Stimulated activated naive B cell treated with anti-CD40 and anti-IgM and Interleukin-4, amounts not matched to agents 10 μg/mL and 1 μg/mL and 100 μg/mL, for 72 hours (primary cell): ENCODE measurements at places on chromosomes 1 and 21.

GRCh38 chr1:203626910-203627246 is 246 bp downstream of the ATP2B4 start:
- no peak for DNase-seq

DNA sequence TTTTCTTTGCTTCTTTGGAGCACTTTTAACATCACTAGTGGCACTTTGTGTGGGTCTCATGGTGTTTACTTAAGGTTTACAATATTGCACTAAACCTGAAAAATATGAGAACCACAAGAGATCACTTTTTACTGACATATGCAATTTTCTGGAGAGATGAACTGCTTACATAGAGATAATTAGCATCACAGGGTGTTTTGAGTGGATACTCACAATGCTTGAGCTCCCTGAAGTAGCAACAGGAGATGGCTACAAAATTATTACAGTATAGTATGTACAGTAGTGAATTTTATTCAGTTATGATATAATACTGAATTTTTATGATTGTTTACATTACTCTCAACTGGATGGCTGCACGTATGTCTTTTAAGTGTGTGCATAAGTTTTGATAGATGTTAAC is 22.6 kb downstream of the RPRD2 start:
- no peak for DNase-seq

DNA sequence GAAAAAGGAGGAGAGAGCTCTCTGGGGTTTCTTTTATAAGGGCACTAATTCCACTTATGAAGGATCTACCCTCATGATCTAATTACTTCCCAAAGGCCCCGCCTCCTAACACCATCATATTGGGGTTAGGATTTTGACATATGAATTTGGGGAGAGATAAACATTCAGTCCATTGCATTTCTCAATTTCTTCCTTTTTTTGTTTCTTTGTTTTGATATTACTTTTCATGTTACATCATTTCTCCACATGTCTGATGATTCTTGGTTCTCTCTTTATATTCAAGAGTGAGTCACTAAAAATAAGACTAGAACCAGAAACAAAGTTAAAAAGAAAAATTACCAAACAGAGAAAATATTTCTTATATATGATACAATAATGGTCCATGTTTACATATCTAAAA is 63.2 kb upstream of the DUSP10 start:
- DNase-seq = no peak

DNA sequence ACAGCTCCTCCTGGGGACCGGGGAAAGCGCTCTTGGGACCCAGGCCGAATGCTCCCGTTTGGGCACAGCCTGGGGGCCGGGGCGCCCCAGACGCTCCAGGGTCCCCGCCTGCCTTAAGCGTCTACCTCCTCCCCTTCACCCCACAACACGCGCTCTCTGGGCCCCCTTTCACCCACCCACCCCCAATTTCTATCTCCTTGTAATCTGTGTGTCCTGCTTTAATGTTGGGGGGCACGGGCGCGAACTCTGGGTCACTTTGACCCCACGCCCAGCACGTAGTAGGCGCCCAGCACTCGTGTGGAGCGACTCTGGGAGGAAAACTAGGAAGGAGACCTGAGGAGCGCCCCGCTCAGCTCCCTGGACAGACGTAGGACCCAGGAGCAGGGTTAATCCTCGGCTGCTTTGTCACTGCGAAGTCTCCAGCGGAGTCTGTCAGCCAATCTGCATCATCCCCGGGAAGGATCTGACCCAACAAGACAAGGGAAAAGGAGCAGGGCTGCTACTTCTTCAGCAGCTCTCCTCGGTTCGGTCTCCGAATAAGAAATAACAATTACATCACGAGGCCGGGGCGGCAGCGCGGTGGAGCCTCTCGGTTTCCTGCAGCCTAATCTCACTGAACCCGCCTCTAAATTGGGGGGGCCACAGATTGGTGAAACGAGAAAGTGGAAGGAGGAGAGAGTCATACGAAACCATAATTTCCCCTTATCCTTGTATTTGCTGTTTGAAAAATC is 757 bp upstream of the NRIP1 start:
- peak; percentile 53 for DNase-seq

DNA sequence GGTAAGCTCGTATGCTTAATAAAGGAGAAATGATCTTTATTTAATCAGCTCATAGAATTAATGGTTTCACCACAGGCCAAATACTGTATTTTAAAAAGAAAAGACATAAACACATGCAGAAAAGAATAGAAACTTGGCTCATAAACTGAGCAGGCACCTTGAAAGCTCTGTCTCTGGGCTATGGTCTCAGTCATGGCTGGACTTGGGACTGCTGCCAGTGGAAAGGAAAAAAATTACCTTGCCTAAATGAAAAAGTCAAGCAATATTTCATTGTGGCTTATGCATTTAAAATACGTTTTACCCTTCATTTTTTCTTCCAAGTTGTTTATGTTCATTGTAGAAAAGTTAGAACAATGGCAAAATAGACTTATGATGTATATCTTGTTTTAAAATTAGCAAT is 8.0 kb downstream of the LRRC42 start:
- no peak for DNase-seq

DNA sequence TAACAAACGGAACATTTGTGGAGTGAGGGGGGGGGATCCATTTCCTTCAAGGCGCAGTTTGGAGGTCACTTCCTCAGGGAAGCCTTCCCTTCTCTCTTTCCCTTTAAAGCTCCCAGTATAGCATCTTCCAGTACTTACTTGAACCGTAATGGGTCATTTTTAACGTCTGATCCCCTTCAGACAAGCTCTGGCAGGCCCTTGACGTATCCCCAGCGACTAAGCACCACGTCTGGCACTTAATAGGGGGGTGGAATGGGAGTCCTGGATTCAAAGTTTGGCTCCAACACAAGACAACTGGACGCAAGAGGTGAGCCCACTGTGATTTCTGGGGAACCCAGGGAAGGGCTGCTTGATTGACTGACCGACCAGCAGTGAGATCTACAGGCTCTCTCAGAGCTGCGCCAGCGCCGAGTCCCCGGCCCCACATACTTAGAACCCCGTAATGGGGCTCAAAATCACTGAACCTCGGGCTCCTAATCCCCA is 441 bp downstream of the YARS1 start:
- no peak for DNase-seq

DNA sequence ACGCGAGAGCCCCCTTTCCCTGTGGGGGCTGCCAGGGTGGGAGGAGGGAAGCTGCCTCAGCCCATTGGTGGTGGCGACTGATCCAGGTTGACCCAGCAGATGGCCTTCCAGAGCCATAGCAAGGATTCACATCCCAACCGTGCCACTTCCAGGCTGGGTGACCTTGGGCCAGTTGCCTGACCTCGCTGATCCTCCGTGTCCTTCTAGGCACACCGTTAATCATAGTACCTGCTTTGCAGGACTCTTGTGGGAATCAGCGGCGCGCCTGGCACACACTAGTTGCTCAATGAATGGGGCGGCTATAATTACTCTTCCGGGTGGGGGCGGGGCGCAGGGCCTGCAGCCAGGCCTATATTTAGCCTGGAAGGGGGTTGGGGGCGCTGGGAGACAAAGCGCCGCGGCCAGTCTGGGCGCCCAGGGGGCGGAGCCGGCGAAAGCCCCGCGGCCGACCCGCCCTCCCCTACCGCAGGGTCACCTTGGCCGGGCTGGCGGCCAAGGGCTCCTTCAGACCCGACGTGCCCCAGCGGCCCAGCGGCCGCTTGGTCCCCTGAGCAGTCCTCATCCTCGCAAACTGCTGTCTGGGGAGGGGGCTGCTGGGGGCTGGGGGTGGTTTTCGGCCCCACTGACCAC is 5.1 kb downstream of the HSPB7 start:
- peak; percentile 42 for DNase-seq

DNA sequence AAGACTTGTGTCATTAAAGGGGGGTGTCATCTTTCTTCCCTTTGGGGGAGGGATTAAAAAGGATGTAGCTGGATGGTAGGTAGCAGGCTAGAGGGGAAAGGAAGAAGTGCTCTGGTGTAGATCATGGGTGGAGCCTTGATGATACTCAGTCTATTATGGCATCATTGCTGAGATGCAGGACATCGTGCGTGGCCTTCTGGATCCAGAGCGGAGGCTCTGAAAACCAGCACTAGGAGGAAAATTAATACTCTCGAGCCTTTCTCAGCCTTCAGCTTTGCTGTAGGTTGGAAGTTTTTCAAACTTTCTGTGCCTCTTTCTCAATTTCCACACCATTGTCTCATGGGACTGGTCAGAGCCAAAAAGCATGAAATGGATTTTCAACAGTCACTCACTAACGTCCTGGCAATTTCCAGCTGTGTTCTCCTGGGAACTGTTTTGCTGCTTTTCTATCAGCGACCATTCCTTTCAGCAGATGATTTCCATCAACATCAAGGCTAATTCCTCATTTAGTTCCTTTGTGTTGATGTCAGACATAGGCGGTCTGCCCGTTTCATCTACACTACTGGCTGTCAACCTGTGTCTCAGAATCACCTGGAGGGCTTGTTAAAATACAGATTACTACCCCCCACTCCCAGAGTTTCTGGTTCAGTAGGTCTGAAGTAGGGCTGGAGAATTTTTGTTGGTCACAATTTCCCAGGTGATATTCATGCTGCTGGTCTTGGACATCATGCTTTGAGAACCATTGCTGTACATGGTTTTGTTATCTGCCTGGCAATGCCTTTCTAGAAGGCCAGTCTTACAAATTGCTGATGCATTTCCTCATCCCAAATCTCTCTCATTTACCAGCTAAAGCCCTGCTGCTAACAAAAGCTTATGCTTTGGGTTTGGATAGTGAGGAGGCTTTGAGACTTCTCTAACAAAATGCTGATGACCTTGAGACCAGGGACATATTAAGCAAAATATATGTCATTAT is 7.7 kb downstream of the CACNA1E start:
- DNase-seq = no peak

DNA sequence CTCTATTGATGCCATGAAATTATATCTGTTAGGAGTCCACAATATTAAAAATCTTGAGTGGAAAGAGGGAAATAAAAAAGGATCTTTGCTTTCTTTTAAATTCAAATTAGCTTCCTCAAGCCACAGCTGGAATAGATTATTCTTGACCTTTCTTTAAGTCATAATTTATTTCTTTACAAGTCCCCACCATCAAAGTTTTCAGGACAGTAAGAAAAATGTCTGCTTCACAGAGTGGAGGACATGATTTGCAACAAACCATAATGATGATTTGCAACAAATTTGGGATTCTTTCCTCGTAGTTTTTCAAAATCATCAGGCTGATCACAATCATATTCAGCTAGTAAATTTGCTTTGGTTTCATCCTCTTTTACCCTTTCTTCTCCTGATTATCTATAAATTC is 301.8 kb upstream of the NRIP1 start:
- no peak for DNase-seq

DNA sequence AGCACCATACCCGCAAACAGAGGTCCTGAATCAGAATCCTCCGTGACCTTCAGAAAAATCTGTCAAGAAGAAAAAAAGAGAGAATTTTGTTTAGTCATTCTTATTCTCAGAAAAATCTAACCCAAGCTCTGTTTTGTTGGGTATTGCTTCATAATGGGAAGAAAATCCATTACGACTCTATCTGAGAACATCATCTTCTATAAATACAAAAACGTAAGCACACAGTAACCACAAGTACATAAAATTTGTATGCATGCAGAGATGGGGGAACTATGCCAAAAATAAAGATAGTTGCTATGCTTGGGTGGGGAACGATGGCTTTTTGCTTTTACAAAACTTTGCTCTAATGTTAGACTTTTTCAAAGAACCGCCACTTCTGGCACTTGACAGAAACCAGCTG is 84.2 kb downstream of the ABCA4 start:
- DNase-seq = no peak
